ENCODE measurements at places on chromosomes 7 and 10.

DNA sequence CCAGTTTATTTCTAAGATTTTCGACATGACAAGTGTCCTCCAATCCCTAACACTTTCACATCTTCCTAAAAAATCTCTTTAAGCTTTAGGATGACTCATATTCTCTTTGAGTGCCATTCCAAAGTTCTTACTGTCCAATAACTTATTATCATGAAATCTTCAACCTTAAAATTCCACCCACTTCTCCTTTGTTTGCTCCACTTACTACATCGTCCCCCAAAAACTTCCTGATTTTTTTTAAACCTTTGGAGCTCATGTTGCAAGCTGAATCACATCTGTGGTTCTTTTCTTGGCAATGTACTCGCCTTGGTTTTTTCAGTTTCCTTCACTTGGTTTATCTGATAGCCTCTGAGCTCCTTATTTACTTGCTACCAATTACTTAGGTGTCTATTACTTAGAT is 39.2 kb upstream of the JCAD start:
- no peak for DNase-seq

GRCh38 chr7:28688651-28689050 is 269.5 kb downstream of the TRIL start:
- DNase-seq = no peak

DNA sequence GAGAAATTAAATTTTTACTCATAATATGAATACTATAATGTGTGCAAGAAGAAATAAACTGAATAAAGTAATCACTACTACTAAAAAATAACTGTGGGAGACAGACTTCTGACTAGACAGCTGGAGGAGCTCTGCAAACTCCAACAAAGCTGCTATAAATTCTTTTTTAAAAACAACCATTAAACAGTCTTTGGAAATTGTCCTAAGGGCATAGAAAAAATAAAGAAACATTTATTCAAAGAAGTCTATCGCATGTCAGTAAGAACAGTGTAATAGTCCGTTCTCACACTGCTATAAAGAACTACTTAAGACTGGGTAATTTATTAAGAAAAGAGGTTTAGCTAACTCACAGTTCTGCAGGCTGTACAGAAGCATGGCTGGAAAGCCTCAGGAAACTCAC is 56.0 kb downstream of the ZPBP start:
- no peak for DNase-seq

DNA sequence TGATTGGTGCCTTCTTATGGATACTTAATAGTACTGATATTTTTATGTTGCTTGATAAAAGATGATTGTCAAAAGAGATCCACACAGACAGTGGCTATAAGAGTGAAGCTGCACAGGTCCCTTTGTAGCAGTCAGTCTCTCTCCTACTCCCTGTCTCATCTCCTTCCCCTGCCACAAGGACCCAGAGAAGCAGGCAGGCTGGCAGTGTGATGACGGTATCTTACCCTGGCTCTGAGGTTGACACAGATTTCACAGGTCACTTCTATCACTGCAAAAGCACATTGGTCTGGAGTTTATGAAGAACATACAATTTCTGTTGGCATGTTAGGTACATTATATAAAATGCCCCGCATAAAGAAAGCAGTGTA is 64.4 kb upstream of the AHR start:
- DNase-seq = no peak

- DNase-seq = no peak
Measured at GRCh38 chr7:133672866-133673265, 420.0 kb downstream of the EXOC4 start.

- DNase-seq = no peak
Measured at GRCh38 chr10:122530177-122530576, 30.4 kb upstream of the DMBT1 start.

DNA sequence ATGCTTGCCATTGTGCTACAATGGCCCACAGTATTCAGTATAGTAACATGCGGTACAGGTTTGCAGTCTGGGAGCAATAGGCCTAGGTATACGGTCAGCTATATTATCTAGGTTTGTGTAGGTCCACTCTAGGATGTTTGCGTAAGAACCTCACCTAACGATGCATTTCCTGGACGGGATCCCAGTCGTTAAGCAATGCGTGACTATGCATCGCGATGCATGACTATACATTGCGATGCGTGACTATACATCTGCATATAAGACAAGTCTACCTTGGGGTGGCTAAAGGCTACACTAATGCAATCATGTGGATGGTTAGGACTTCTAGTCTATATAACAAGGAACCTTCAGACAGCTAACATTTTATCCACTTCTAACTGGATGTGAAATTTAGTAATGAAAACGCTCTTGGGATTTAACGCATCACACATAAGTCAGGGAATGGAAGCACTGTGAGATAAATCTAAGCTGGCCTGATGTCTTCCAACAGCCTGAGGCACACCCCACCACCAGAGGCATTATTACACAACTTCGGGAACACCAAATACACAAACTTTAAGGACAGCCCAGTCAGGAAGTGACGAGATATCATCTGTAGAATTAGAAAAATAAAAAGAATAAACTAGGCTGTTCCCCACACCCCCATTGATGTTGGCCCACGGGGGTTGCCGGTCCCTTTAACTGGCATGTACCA is 9.2 kb downstream of the GNA12 start:
- no peak for DNase-seq

GRCh38 chr10:45432700-45433472 is 58.9 kb downstream of the ALOX5 start:
- no peak for DNase-seq

DNA sequence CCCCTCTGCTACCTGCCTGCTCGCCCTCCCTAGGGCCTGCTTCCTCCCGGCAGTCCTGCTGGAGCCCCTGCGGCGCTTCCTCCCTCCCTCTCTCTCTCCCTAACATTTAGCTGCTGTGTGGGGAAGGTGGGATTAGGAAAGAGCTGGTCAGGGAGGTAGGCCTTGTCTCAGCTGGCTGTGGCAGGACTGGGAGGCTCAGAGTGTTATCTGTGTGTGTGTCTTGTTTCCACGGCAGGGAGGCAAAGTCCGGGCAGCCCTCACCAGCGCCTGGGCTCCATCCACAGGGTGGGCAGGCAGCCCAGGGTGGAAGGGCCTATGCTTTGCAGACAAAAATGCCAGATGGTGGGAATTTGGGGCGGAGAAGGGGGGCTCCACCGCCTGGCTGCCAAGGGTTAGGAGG is 105.7 kb downstream of the RPS24 start:
- no peak for DNase-seq

DNA sequence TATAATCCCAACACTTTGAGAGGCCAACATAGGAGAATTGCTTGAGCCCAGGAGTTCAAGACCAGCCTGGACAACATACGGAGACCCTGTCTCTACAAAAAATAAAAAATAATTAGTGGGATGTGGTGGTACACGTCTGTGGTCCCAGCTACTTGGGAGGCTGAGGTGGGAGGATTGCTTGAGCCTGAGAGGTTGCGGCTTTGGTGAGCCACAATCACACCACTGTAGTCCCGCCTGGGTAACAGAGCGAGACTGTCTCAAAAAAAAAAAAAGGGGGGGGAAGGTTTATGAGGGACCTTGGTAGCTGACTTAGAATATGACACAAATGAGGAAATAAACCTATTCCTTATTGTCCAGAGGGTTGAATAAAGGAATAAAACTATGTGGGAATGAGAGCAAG is 30.8 kb downstream of the SCD start:
- DNase-seq = no peak

GRCh38 chr10:69505636-69506318 is 54.5 kb downstream of the TSPAN15 start:
- DNase-seq = no peak

DNA sequence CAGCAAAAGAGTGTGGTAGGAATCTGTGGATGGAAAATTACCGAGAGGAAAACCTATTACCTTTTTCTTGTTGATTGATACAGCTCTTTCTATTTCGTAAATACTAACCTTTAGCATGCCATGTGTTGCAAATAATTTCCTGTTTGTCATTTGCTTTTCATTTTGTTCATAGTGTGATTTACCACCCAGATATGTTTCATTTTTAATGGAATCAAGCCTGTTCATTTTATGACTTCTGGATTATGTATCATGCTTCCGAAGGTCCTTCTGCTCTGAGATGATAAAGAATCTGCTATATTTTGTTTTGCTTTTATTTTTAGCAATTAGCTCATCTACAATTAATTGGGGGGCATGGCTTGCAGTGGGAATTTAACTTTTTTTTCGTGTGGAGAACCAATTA is 46.5 kb downstream of the INPP5F start:
- DNase-seq = no peak

DNA sequence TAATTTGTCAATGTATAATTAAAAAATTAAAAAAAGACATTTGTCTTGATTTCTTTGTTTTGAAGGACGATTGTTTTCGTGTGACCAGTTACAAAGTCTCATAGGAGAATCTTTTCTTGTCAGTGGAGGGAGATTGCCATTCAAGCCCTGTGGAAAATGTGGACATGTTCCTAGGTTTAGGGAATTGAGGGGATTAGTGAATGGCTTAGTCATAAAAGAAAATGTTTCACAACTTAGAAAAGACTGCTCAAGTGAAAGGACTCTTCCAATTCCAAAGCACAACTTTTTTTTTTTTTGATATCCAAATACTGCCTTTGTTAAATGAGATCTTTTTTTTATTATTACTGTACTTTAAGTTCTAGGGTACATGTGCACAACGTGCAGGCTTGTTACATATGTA is 140.7 kb upstream of the HABP2 start:
- no peak for DNase-seq

DNA sequence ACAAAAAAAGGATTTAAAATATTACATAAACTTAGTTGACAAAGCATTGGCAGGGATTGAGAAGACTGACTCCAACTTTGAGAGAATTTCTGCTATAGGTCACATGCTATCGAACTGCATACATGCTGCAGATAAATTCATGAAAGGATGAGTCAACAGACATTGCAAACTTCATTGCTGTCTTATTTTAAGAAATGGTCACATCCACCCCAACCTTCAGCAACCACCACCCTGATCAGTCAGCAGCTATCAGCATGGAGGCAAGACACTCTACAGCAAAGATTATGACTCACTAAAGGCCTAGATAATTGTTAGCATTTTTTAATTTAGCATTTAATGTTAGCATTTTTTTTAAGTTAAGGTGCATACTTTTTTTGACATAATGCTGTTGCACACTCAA is 73.6 kb downstream of the AGK start:
- no peak for DNase-seq

DNA sequence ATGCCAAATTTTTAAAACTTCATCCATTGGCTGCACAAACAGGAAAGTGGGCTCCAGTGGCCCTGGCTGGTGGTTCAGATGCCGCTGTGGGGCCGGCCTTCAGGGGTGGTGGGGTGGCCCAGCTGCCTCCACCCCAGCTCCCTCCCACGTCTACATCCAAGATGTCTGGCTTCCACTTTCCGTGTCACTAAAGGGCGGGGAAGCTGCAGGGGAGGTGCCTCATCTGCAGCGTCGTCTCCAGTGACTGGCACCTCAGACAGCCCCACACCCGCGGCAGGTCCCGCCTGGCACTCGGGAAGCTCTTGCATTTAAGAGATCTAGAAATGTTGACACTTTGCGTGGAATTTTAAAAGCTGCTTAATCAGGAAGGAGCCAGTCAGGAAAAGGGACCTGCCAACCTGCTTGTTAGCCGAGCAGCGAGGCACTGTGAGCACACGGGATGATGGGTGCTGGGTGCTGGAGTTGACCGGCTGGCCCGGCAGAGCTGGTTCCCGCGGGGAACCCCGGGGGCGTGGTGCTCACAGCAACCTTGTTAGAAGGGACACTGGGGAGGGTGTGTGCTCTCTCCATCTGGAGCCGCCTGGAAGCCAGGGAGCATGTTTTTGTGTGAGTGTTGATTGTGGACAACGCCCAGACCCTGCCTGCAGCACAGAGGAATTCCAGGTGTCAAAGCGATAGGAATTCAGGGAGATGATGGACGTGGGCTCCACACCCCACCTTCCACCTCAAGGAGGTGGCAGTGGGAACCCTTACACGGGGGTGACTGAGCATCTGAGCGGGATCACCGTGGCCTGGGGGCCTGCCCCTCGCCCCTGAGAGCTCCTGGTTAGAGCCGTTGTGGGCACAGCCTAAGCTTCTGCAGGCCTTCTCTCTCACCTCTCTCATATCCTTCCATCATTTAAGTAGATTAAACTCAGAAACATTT is 320.5 kb downstream of the PTPRN2 start:
- no peak for DNase-seq
